SK-N-SH (cell line): ENCODE measurements at places on chromosomes 6 and 20. TPM values are rescaled to one million over a fixed set of nuclear protein-coding genes. Genes with fewer than 3 reads are reported as not detected.

DNA sequence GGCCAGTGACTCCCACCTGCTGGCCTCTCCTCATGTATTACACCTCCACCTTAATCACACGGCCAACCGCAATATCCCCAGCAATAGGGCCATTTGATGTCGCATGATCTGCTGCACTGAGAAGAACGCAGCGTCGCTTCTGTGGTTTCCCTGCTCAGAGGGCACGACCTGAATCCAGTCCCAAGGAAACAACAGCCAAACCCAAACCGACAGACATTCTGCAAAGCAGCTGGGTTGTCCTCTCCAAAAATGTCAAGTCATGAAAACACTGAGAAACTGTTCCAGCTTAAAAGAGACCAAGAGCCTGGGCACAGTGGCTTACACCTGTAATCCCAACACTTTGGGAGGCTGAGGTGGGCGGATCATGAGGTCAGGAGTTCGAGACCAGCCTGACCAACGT lies 7.5 kb upstream of the BPI start:
- H3K4me1 ChIP-seq: peaks cover 5% of the 10 kb centered on the region; the same call in 1 of the 2 replicates
- H3K36me3 ChIP-seq: no peaks in the 10 kb centered on the region
- no peak for DNase-seq

DNA sequence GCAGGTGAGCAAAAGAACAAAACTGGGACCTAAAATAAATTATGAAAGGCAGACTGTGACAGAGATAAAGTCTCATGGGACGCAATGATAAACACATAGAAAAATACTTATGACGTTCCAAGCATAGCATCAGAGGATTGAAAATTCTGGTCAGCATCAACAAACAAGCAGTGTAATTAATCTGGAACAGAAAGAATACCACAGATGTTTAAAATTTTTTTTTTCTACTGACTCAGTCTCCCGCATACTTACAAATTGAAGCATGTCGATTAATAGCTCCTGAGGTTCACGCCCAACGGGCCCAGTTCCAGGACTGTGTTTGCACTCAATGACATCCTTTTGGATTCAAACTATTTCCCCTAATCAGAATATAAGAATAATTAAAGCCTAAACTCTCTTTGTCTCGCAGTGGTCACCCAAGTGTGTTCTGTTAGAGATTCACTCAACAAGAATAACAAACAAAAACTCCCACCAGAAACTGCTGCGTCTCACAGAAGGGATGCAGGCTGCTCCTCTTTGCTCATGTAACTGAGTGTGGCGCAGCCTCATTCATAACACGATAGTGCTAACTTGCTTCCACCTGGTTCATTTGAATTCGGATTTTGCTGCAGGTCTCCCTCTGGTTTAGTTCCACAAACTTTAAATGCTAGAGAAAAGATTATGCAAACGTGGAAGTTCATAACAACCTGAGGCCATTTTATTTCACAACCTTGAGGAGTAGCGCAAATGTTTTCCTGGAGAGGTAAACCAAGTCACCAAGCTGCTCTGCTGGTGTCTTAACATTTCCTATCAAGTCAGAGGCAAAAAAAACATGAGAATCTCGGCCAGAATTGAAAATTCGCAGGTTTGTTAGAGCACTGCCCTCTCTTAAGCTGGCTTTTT lies 69.0 kb upstream of the CITED2 start:
- no peak overlapping the region for H3K4me3 ChIP-seq
- H3K27me3 ChIP-seq: no peaks in the 10 kb centered on the region
- H3K27ac ChIP-seq: peak overlapping the region; percentile 58; the same call in 1 of the 2 replicates
- no peaks in the 10 kb centered on the region for H3K4me1 ChIP-seq

The ISM1 gene
- not detected in 2 replicates for polyA plus RNA-seq

DNA sequence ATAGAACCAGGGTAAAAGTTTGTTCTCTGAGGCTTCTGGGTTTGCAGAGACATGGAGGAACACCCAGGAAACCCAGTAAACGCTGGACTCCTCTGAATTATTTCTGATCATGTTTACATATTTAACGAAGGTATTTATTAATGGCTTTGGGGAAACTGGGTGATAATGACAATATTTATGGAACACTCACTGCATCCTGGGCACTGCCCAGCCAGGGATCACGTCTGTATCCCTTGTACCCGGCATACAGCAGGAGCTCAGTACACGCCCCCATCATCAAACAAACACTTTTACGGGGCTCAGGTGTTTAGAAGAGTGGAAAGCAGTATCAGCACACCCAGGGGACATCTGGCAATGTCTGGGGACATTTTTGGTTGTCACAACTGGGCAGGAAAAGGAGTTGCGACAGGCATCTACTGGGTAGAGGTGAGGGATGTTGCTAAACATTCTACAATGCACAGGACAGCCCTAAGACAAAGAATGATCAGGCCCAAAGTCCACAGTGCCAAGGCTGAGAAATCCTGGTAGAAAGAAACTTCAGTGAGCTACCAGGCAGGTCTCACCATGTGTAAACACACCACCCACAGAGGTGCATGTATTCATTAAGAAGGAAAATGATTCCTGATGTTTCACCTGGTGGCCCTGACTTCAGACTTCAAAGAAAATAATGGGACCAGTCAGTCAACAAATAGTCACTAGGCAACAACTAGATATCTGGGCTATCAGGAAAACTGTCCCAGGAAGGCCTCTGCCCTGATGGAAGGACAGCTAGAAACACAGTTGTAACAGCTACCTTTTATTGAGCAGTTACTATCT lies 35.3 kb downstream of the ZMYND8 start:
- no peaks in the 10 kb centered on the region for H3K27me3 ChIP-seq
- H3K36me3 ChIP-seq: no peaks in the 10 kb centered on the region
- peak overlapping the region; percentile 17; the same call in 1 of the 2 replicates for H3K27ac ChIP-seq
- H3K4me1 ChIP-seq: peaks cover 28% of the 10 kb centered on the region

The CTAGE9 gene
- polyA plus RNA-seq: not detected in 2 replicates
